Breast epithelium (tissue), 4 donors: ENCODE measurements at places on chromosomes 4 and X. TPM values are rescaled to one million over a fixed set of nuclear protein-coding genes. Genes with fewer than 3 reads are reported as not detected.

The FGF2 gene
- total RNA-seq: 53.6 TPM

The VEGFD gene
- total RNA-seq: 10.2 TPM

The GRIPAP1 gene
- 31.4 TPM for total RNA-seq

GRCh38 chr4:6396696-6397236 is 75.6 kb downstream of the PPP2R2C start:
- DNase-seq: no peak

- DNase-seq: no peak
These were observed 54.6 kb downstream of the PTCHD1 start for GRCh38 chrX:23389196-23389792.

GRCh38 chr4:140641105-140641555 is 72.4 kb upstream of the UCP1 start:
- no peak for DNase-seq

GRCh38 chr4:173039617-173040577 is 128.7 kb upstream of the GALNT7 start:
- DNase-seq: no peak

GRCh38 chr4:121978172-121978516 is 26.3 kb upstream of the TRPC3 start:
- DNase-seq: no peak
